ENCODE measurements at places on chromosomes 5 and 9. TPM values are rescaled to one million over a fixed set of nuclear protein-coding genes. Genes with fewer than 3 reads are reported as not detected.

CDH9 gene
- not detected for total RNA-seq

PCDHGA2 gene
- 7.3 TPM for total RNA-seq

SLC25A51 gene
- total RNA-seq: 20.6 TPM

CYSRT1 gene
- total RNA-seq: not detected

AMBP gene
- not detected for total RNA-seq

EQTN gene
- total RNA-seq: 0.92 TPM

SH2D3C gene
- total RNA-seq: 10.2 TPM

PCDH12 gene
- 3.1 TPM for total RNA-seq

NPR3 gene
- 15.0 TPM for total RNA-seq

PCDHB8 gene
- 1.2 TPM for total RNA-seq

BSPRY gene
- total RNA-seq: 6.9 TPM

FRMD3 gene
- 1.4 TPM for total RNA-seq

PCDHB12 gene
- 6.6 TPM for total RNA-seq

ARHGEF39 gene
- total RNA-seq: 0.18 TPM

TNC gene
- total RNA-seq: 1.2 TPM

ARHGEF37 gene
- 6.8 TPM for total RNA-seq

EGR1 gene
- 123 TPM for total RNA-seq

PHPT1 gene
- total RNA-seq: 55.4 TPM

FAM169A gene
- total RNA-seq: 13.3 TPM

FAM221B gene
- not detected for total RNA-seq

PNPLA7 gene
- 13.0 TPM for total RNA-seq

PCDHA9 gene
- 0.50 TPM for total RNA-seq

PCDHGB6 gene
- 16.4 TPM for total RNA-seq

PCDHB11 gene
- 5.7 TPM for total RNA-seq

TAS2R1 gene
- total RNA-seq: not detected

ANKRD34B gene
- total RNA-seq: not detected

FCN1 gene
- total RNA-seq: 0.63 TPM

TLE1 gene
- total RNA-seq: 41.1 TPM

OBP2A gene
- not detected for total RNA-seq

EIF4E1B gene
- not detected for total RNA-seq

PTCD2 gene
- total RNA-seq: 10.8 TPM

PCDHGA6 gene
- 10.7 TPM for total RNA-seq

INSL4 gene
- total RNA-seq: not detected

MYMK gene
- not detected for total RNA-seq

NIPSNAP3A gene
- 14.9 TPM for total RNA-seq

BBLN gene
- total RNA-seq: 17.9 TPM

PITX1 gene
- 0.95 TPM for total RNA-seq

PLAC8L1 gene
- not detected for total RNA-seq

NFIB gene
- total RNA-seq: 83.9 TPM

SLCO6A1 gene
- total RNA-seq: not detected

COMMD10 gene
- 26.5 TPM for total RNA-seq

SPATA31A5 gene
- not detected for total RNA-seq

HEMGN gene
- 0.53 TPM for total RNA-seq

TLX3 gene
- total RNA-seq: not detected
